ENCODE measurements at places on chromosomes 11 and 22. TPM values are rescaled to one million over a fixed set of nuclear protein-coding genes. Genes with fewer than 3 reads are reported as not detected.

DNA sequence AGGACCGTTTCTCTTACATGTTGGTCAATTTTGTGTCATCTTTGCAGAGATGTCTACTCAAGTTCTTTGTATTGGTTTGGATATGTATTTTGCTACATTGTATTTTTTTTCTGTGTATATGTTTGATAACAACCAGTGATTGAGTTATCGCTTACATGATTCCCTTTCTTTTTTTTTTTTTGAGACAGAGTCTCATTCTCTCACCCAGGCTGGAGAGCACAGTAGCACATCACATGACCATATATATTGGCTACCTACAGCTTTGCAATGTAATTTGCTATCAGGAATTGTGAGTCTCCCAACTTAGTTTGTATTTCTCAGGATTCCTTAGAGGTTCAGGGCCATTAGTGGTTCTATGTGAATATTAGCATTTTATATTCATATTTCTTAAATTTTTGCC, 59.5 kb downstream of the LRRC74B start:
- no peak for DNase-seq

The CEP126 gene
- total RNA-seq, result 1.4 TPM

DNA sequence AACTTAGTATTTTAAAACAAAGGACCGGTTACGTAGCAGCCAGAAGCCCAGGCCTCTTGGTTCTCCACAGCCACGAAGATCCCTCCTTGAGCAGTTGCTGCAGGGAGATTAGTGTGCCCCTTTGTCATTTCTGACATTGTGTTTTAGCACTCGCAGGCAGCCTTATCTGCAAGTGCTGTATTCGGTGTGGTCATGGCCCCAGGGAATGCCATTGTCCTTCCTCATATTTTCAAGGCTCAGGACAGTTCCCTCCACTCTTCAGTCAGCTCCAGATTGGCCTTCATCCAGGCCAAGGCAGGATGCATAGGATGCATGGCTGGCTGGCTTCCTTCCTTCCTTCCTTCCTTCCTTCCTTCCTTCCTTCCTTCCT, 88.5 kb downstream of the ZBTB16 start:
- DNase-seq, result no peak

DNA sequence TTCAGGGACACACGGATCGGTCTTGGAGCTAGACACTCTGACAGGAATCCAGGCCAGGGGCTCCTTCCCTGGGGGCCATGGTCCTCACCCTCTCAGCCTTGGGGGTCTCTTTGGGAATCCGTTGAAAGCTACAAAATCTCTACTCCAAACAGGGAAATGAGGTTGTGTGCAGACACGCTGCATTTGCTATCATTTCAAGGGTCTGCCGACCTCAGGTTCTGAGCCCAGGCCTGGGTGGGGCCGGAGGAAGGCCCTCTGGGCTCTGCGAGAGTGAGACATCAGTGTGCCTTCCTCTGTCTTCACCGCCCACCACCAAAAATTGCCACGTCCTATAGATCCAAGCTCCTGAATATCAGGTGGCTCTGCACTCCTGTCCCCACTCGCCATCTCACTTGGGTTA, 74.4 kb upstream of the FGF3 start:
- DNase-seq, result no peak

GRCh38 chr11:58490827-58491226, 17.1 kb downstream of the OR5B21 start:
- DNase-seq, result no peak

Measured in HFFc6 (cell line).